Naive B cell (primary cell): ENCODE measurements at places on chromosomes 5 and 9.

- peak; percentile 3 for DNase-seq
- peak overlapping the region; percentile 85 for H3K4me3 ChIP-seq
- peaks cover 32% of the 10 kb centered on the region for H3K27me3 ChIP-seq
- H3K4me1 ChIP-seq: peaks cover 19% of the 10 kb centered on the region
These were observed 1057.7 kb upstream of the DMAC1 start for GRCh38 chr9:8857068-8857925.

- H3K4me3 ChIP-seq: no peak overlapping the region
- H3K36me3 ChIP-seq: no peaks in the 10 kb centered on the region
- DNase-seq: no peak
- H3K4me1 ChIP-seq: no peaks in the 10 kb centered on the region
- peaks cover 14% of the 10 kb centered on the region for H3K27me3 ChIP-seq
These were observed 407.7 kb upstream of the GRAMD2B start for GRCh38 chr5:126015235-126016181.

GRCh38 chr5:84249918-84250630 lies 134.6 kb downstream of the EDIL3 start:
- no peak overlapping the region for H3K4me3 ChIP-seq
- DNase-seq: no peak
- H3K36me3 ChIP-seq: no peaks in the 10 kb centered on the region
- no peaks in the 10 kb centered on the region for H3K27me3 ChIP-seq
- no peak overlapping the region for H3K27ac ChIP-seq
- no peaks in the 10 kb centered on the region for H3K4me1 ChIP-seq

GRCh38 chr5:180799902-180800801 lies 2.5 kb downstream of the MGAT1 start:
- H3K4me1 ChIP-seq: peaks cover 76% of the 10 kb centered on the region
- H3K27ac ChIP-seq: peak overlapping the region; percentile 64
- H3K36me3 ChIP-seq: peaks cover 6% of the 10 kb centered on the region
- H3K27me3 ChIP-seq: no peaks in the 10 kb centered on the region

DNA sequence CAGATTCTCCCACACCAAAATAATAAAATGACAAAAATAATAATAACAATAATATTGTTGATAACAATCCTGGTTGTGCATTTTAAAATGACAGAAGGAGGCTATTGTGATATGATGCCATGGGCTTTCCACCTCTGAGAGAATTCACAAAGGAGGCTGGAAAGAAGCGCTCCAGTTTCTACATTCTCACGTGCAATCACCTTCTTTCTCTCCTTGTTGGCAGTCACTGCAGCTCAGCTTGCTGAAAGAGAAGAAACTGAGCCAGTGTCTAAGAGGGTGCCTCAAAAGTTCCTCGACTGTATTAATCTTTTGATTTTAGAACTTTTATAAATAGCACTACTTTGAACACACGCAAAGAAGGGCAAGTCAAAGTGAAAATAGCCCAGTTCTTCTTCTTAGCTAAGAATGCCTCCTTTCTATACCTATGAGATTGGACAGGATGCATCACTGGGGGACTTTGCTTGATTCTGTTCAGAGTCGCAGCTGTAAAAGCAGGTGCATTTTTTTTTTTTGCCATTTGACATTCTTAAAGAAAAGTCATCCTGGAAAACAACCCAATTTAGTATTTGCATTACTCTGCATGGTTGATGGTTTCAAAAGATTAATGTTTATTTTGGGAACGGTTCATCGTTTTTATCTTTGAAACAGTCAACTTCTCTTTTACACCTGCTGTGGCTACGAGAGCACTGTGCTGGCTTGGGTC lies 12.4 kb upstream of the SUB1 start:
- H3K36me3 ChIP-seq: no peaks in the 10 kb centered on the region
- H3K4me3 ChIP-seq: peak overlapping the region; percentile 72
- H3K4me1 ChIP-seq: peaks cover 6% of the 10 kb centered on the region
- no peak overlapping the region for H3K27ac ChIP-seq

DNA sequence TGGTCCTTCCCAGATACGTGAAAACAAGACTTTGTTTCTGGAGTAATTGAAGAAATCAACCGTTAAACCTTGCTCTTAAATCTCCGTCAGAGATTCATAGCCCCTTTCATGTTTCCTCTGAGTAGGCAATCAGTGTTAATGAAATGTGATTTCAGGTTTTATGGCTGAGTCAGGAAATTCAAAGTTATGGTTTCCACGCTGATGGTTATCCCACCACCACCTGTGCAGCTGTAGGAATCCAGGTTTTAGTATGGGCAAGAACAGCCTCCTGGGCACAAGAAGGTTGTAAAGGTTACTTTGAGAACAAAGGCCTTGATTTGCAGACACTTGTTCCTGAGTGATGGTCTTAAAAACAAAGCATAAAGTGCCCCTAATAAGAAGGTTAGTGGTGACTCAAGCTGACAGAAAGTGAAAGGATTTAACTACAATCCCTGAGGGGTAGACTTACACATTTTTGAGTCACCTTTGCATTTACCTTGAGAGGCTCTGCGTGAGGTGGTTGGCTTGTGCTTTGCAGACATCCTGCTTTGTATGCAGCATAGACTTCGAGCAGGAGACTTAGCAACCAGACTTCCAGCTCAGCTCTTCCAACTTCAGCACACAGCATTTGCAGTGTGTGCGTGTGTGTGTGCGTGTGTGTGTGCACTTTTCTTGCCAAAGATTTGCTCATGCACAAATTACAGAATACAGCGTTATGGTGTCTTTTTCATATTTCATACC lies 159.6 kb downstream of the TLE4 start:
- no peak overlapping the region for H3K4me3 ChIP-seq
- no peaks in the 10 kb centered on the region for H3K27me3 ChIP-seq
- no peaks in the 10 kb centered on the region for H3K4me1 ChIP-seq
- DNase-seq: no peak

DNA sequence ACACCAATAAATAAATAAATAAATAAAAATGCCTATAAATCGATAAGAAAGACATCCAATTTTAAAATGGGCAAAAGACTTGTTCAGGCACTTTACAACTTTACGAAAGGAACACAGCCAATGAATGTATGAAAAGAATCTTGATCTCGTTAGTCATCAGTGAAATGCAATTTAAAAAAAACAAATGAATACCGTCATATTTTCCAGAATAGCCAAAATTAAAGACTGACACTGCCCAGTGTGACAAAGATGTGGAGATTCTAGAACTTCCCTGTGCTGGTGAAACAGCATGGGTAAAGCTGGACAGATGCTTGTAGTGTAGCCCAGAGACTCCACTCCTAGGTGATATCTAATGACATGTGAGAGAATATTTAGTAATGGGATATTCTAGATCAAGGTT lies 127.1 kb downstream of the GOLPH3 start:
- no peak for DNase-seq
- H3K27ac ChIP-seq: no peak overlapping the region
- H3K4me3 ChIP-seq: no peak overlapping the region
- no peaks in the 10 kb centered on the region for H3K27me3 ChIP-seq
- no peaks in the 10 kb centered on the region for H3K4me1 ChIP-seq

DNA sequence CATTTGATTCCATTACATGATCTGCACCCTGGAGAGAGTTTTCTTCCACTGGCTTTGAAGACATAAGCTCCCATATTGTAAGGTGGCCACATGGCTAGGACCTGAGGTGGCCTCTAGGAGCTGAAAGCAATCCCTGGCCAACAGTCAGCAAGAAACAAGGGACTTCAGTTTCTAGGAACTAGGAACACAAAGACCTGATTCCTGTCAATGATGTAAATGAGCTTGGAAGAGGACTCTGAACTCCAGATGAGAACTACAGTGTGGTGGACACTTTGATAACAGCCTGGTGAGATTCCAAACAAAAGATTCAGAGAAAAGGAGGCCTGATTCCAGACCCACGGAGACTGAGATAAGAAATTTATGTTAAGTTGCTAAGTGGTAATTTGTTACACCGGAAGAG lies 129.0 kb downstream of the MCTP1 start:
- no peaks in the 10 kb centered on the region for H3K36me3 ChIP-seq
- no peaks in the 10 kb centered on the region for H3K27me3 ChIP-seq
- no peak for DNase-seq
- H3K4me1 ChIP-seq: peaks cover 8% of the 10 kb centered on the region

- no peaks in the 10 kb centered on the region for H3K27me3 ChIP-seq
- H3K4me1 ChIP-seq: peaks cover 52% of the 10 kb centered on the region
- H3K27ac ChIP-seq: peak overlapping the region; percentile 83
These were observed 2.6 kb upstream of the TMEM268 start for GRCh38 chr9:114608525-114608796.

DNA sequence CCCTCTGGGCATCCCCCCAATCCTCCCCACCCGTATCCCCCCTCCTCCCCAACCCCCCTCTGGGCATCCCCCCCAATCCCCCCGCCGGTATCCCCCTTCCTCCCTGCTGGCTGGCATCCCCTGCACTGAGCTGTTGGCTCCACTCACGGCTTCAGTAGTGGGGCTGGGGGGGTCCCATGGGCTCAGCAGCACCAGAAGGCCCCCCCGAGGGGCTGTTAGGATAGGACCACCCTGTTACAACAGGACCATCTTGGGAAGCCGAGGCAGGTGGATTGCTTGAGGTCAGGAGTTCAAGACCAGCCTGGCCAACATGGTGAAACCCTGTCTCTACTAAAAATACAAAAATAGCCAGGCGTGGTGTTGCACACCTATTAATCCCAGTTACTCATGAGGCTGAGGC lies 42.4 kb downstream of the EXD3 start:
- peaks cover 2% of the 10 kb centered on the region for H3K4me1 ChIP-seq
- H3K27ac ChIP-seq: no peak overlapping the region
- H3K4me3 ChIP-seq: no peak overlapping the region
- no peaks in the 10 kb centered on the region for H3K36me3 ChIP-seq
- H3K27me3 ChIP-seq: no peaks in the 10 kb centered on the region

DNA sequence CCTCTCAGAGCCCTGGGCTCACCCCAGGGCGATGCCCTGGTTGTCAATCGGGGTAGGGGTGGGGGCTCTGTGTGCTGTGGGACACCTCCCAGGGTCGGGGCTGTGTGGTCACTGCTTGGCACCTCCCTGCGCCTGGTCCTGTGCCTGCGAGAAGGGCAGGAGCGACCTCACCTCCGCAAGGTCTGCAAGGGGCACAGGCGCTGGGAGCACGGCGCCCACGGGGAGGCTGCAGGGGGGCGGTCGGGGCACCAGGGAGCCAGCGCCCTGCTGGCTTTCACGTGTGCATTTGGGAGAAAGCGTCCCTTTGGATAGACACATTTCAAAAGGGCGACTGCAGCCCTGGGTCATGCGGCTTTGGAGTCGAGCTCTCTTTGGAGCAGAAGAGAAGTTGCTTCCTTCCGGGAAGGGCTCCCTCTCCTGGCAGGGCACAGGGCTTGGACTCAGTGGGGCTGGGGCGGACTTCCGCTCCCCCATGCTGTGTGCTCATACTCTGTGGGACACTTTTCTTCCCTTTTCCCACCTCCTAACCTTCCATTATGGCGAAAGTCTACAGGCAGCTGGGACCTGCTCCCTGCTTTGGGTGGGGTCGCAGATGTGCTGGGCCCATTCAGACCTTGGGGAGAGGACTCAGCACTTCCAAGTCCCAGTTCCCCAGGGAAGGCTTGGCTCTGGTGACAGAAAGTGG lies 52.9 kb upstream of the SLC28A3 start:
- no peak overlapping the region for H3K27ac ChIP-seq
- H3K4me1 ChIP-seq: no peaks in the 10 kb centered on the region
- H3K4me3 ChIP-seq: no peak overlapping the region
- no peaks in the 10 kb centered on the region for H3K27me3 ChIP-seq

DNA sequence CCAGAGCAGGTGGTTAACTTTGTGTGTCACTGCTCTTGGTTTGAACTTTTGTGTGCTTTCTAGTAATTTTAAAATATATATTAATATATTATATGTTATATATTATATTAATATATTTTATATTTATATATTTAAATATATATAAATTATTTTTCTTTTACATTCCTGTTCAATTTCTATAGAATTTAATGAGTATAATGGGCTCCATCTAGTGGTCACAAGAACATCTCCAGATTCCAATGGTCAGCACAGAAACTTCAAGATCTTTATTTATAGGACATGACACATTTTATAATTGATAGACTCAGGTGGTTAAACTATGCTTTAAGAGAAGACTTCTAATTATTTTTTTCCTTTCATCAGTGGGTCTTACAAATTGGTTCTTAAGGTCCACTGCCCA lies 39.1 kb downstream of the COL23A1 start:
- no peaks in the 10 kb centered on the region for H3K36me3 ChIP-seq
- H3K27ac ChIP-seq: no peak overlapping the region
- H3K4me3 ChIP-seq: no peak overlapping the region
- H3K27me3 ChIP-seq: peaks cover 26% of the 10 kb centered on the region

- no peak for DNase-seq
- H3K27me3 ChIP-seq: peaks cover 6% of the 10 kb centered on the region
- H3K4me1 ChIP-seq: peaks cover 11% of the 10 kb centered on the region
- no peaks in the 10 kb centered on the region for H3K36me3 ChIP-seq
These were observed 146.2 kb downstream of the RGS3 start for GRCh38 chr9:113609562-113610318.

- H3K27ac ChIP-seq: peak overlapping the region; percentile 94
- peaks cover 72% of the 10 kb centered on the region for H3K4me1 ChIP-seq
- no peaks in the 10 kb centered on the region for H3K27me3 ChIP-seq
- peak overlapping the region; percentile 86 for H3K4me3 ChIP-seq
- peak; percentile 70 for DNase-seq
These were observed 115.4 kb downstream of the RGS3 start for GRCh38 chr9:113578882-113579282.

- H3K27me3 ChIP-seq: peaks cover 5% of the 10 kb centered on the region
- no peaks in the 10 kb centered on the region for H3K36me3 ChIP-seq
- no peak overlapping the region for H3K4me3 ChIP-seq
- H3K4me1 ChIP-seq: no peaks in the 10 kb centered on the region
- DNase-seq: no peak
- H3K27ac ChIP-seq: no peak overlapping the region
These were observed 38.3 kb upstream of the TNFSF8 start for GRCh38 chr9:114968671-114969070.

- H3K4me1 ChIP-seq: peaks cover 4% of the 10 kb centered on the region
- no peaks in the 10 kb centered on the region for H3K36me3 ChIP-seq
- H3K4me3 ChIP-seq: no peak overlapping the region
- no peak for DNase-seq
- H3K27ac ChIP-seq: no peak overlapping the region
These were observed 54.9 kb upstream of the N4BP3 start for GRCh38 chr5:178058321-178059012.

GRCh38 chr5:11027660-11028059 lies 266.6 kb upstream of the DAP start:
- peaks cover 11% of the 10 kb centered on the region for H3K36me3 ChIP-seq
- H3K27ac ChIP-seq: no peak overlapping the region
- DNase-seq: no peak
- no peak overlapping the region for H3K4me3 ChIP-seq
- no peaks in the 10 kb centered on the region for H3K27me3 ChIP-seq

DNA sequence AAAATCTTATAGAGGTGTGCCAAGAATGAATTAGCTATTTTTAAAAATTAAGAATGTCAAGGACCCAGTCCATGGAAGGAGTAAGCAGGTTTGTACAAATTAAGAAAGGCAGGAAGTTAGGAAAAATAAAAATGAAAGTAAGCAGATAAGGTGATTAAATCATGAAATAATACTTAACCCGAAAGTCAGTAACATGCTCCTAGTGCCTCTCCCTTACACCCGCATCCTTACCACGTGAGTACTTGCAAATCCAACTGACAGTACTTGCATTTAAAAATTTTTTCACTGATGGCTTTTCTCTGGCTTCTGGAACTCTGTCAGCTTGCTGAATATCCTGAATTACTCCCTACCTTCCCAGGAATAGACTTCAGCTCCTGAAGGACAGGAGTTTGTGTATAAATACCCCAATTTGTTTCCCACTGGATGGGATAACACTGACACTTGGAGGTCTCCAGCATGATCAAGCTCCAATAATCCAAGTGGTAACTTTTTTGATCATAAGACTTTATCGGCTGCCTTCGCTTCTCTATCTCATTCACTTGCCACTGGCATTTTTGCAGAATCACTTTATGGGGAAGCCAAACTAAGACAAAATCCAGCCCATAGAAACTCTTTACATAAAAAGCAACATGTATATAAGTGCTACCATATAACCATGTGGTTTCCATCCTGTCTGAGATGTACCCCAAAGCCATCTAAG lies 41.6 kb upstream of the RICTOR start:
- H3K4me1 ChIP-seq: no peaks in the 10 kb centered on the region
- no peaks in the 10 kb centered on the region for H3K36me3 ChIP-seq
- H3K27me3 ChIP-seq: no peaks in the 10 kb centered on the region
